NCI-H2029 treated with DMSO at 0.1 percent for 48 hours (cell line): ENCODE measurements at places on chromosomes 2 and 18.

GRCh38 chr2:241149675-241149924 lies 328 bp upstream of the PASK start:
- no peak for DNase-seq

DNA sequence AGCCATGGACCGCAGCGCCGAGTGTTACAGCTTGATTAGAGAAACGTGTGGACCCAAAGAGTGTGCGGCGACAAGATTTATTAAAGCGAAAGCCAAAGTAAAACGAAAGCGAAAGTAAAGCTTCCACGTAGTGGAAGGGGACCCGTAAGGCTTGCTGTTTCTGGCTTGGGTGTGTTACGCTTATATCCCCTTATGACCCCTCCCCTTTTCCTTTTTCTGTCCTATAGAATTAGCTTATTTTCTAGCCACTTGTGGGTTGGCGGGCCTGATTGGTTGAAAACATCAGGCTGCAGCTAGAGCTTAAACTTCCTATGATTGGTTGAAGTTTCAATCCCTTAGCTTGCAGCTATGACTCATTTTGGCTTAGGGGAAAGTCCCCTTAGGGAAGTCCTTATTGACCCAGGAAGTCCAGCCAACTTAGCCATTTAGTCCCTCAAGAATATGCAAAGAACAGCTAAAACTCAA lies 969.7 kb downstream of the DCDC2C start:
- DNase-seq = peak; percentile 83

DNA sequence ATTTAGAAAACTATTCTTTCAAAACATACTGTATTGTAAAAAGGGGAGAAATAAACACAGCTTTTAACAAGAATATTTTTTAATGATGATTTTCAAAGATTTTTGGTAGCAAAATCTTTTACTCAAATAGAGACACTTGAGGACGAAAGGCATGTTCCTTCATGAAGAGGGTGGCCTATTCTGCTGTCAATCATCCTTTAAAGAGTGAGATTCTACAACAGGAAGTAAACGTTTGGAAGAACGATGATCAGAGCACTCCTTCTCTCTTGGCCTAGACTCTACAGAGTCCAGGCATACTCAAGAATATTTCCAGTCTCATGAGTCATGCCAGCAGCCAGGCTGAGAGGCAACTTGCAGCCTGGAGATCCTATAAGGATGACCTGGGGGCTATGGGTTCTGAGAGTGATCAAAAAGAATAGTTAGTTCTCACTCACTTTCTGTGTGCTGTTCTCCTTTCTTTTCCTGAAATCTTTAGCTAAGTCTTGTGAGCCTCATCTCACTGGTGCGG lies 62.4 kb upstream of the TCF4 start:
- no peak for DNase-seq

DNA sequence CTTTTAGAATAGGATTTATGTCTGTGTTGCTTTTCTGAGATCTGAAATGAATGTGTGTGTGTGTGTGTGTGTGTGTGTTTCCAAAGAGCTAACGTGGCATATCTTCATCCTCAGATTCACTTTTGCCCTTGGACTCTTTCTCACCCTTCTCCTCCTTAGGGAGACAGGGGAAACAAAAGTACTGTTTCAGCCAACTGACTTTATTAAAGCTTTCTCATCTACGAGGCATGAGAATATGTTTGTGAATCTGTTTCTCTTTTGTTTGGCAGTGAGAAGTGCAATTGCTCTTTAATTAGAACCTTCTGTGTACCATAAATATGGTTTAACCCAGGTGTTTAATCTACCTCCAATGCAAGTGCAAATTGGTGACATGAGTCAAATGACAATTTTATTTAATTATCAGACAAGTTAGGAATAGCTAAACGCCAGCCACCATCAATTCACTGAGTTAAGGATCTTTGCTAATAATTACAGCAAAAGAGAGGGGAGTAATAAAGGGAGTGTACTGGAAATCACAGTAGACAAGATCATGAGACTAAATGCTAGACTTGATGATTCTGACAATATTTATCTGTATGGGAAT lies 186.4 kb upstream of the COL3A1 start:
- DNase-seq = no peak

DNA sequence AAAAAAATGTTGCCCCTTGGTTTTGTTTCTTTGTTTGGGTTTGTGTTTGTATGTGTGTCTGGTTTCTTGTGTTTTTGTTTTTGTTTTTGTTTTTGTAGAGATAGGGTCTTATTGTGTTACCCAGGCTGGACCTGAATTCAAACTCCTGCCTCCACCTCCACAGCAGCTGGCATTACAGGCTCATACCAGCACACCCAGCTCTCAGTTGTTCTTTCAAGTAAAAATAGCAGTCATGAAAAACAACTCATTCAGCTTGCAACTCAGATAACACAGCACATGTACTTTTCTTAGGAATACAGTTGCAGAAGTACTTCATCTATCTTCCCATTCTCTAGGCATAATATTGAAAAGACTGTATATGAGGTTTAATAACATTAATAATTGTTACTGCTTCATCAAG lies 37.0 kb downstream of the ZC3H8 start:
- no peak for DNase-seq

DNA sequence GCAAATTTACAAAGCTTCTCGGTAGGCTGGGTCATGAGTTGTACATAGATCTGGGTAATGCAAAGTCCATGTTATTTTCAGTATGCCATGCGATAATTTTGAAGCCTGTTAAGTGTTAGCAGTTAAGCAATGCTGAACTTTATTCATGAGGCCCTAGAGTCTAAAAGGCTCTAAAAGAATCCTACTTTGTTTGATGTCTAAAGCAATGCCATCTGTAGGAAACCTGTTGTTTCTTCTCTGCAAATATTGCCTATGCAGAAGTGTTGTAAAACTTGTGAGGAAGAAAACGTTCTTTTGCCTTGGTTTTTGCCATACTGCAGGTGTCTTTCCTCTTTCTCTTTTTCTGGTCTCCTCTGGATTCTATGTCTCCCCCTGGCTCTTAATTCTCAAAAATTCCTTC lies 9.1 kb downstream of the ARHGAP15 start:
- DNase-seq = no peak

- DNase-seq = no peak
Observed at GRCh38 chr2:75310876-75311275, 111.6 kb upstream of the TACR1 start.

DNA sequence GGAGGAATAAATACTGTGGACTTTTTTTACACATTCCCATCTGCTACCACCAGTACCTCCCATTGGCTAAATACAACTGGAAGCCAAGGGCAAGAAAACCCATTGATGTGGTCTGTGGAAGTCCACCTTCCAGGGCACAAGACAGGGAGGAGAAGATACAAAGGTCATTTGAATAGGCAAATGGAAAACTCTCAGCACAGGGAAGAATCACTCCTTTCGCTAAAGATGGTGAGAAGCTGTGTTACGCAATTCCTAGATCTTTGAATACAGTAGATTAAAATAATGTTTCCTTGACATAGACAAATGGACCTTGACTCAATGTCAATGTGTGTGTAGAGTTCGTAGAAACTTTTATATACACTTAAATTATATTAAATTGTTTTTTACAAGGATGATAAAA lies 70.9 kb upstream of the ERBB4 start:
- no peak for DNase-seq

GRCh38 chr2:156017341-156017885 lies 315.1 kb downstream of the NR4A2 start:
- no peak for DNase-seq

DNA sequence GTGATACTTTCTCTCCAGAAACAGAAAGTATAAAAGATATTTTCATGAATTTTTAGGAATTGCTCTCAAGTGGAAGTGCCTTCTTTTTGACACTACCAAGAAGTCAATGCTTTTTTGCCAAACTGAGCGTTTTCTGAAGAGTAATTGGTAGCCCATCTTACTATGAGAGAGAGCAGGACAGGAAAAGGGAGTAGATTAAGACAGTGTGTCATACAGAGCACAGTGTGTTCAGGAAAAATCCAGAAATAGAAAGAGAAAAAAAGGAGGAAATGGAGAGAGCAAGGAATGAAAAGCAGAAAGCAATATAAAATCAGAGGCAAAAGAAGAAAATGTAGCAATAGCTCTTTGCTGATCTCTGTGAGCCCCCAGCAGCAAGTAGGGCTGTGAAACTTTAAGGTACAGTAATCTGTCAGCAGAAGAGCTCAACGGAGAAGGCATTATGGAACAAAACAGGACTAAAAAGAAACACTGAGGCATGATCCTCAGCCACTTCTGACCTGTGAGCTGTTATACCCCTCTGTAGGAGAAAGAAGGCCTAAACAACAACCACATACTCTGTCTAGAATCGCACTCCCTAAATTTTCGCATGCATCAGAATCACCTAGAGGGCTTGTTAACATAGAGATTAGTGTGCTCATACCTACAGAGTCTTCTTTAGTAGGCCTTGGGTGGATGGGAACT lies 15.0 kb upstream of the PGAP1 start:
- no peak for DNase-seq

- DNase-seq = no peak
Observed at GRCh38 chr2:127090281-127091120, 16.5 kb downstream of the BIN1 start.

DNA sequence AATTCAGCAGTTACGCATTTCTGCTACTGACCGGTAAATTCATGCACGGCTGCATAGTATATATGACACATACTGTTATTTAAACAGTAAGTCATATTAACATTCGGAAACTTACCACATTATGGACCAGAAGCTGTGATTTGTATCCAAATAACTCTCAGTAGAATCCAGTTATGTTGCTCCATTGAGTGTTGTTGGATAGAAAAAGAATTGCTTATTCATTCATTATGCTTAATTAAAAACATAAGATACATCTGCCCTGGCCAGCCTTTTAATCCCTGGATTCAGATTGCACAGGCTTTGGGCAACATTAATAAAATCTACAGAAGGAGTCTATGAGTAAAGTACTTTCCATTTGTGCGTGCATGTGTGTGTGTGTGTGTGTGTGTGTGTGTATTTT lies 111.3 kb downstream of the CPS1 start:
- DNase-seq = no peak

DNA sequence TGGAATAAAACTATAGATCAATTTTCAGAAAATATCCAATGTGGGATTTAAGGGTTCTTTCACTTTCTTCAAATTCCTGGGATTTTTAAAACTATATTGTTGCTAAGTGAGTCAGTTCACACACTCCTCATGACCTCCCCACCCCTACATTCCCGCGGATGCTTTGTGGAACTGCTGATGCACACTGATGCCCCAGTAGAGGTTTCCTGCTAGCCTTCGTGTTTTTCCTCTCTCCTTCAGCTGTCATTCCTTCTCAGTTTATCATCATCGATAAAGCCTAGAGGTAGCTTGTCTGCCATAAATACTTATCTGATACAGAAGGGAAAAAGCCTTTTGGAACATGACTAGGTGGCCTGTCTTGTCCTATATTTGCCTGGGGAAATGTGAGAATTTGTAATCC lies 67.4 kb upstream of the GALNT5 start:
- DNase-seq = no peak

DNA sequence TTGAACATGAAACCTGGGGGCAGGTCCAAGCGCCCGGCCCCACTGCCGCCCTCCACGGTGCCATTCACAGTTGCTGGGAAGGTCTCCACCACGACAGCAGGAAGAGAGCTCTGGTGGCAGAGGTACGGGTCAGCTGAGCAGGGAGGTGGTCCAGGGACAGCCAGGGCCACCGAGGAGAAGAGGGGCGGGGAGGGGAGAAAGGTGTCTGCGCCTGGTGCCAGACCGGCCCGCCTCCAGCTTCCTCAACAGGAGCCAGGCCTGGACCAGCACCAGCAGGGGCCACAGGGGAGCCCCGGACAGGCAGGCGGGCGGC lies 56.2 kb downstream of the BIN1 start:
- no peak for DNase-seq

DNA sequence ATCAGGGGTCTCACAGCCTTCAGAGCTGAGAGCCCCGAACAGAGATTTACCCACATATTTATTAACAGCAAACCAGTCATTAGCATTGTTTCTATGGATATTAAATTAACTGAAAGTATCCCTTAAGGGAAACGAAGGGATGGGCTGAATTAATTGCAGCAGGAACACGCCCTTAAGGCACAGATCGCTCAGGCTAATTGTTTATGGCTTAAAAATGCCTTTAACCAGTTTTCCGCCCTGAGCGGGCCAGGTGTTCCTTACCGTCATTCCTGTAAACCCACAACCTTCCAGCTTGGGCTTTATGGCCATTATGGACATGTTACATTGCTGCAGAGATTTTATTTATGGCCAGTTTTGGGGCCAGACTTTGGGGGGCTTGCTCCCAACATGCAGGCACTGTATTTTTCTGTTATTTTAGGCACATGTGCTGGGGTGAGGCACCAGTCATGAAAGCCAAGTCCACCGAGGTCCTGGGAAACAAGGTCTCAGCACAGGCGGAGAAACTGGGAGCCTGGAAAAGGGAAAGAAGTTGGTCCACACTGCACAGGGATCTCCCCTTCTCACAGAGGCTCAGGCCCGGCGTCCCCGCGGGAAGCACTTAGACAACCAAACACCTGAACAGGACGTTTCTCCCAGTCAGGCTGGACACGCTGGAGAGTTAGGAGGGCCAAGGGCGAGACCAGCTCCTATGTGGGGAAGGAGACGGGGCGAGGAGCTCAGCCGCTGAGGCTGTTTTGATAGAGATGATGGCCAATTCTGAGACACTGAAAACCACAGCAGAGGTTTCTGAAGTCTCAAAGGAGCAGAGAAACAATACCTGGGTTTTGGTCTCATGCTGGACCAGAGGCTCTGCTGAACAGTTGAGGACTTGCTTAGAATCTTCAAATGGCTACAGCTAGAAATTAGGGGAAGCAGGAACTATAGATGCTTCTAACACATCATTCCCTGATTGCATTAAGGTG lies 86.7 kb downstream of the TMEM18 start:
- DNase-seq = no peak

- DNase-seq = no peak
Observed at GRCh38 chr2:151408788-151409600, 708 bp upstream of the RIF1 start.

DNA sequence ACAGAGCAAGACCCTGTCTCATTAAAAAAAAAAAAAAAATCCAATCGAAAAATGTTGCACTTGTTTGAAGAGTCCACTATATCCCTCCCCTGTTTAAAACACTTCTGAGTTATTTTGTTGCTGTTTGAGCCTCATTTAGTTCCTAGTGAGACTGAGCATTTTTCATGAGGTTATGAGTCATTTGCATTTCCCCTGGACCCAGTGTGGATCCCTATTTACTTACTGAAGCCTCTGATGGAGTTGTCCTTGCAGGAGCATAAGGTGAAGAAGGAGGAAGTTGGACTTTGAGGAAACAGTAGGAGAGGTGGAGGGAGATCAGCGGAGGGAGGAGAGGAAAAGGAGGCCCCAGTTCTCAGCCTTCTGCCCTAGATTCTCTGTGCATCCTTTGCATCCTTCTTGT lies 5.1 kb downstream of the CXCR1 start:
- no peak for DNase-seq

DNA sequence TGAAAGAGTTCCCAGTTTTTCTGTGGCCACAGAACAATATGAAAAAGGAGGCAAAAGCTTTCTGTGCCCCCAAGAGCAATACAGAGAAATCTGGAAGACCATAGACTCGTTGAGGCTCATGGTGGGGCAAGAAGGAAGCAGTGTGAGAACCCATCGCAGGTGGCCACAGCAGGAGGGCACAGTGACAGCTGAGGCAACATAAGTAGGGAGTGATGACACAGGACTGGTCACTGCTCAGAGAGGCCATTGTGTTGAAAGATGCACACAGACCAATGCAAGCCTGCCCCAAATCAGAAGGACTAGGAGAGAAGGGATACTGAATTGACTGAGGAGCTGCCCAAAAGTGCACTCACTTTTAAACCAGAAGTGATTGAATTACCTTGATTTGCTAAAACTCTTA lies 483.6 kb downstream of the EPHA4 start:
- DNase-seq = no peak

GRCh38 chr18:500632-501405 lies at the start of gene COLEC12:
Gene COLEC12, minus strand, starts transcription at chr18:500701. Its CDS starts 187 bp downstream, at chr18:500514.
- DNase-seq = no peak
